ENCODE measurements at places on chromosomes 16 and 17.

DNA sequence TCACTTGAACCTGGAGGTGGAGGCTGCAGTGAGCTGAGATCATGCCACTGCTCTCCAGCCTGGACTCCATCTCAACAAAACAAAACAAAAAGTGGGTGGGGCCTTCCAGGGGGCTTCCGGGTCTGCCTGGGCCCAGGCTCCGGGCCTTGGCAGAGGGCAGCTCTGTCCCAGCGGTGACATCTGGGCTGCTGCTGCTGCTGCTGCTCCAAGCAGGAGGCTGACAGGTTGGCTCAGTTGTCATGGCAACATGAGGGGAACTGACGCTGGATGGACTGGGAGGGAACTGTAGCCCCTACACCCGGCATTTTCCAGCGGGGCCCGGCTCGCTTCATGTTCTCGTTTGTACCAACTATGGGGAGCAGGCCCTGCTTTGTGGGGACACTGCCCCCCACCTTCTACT lies 4.0 kb downstream of the BAIAP3 start:
- DNase-seq, result no peak

- DNase-seq, result no peak
Measured at GRCh38 chr17:77189148-77189547, 48.4 kb downstream of the SEC14L1 start.

DNA sequence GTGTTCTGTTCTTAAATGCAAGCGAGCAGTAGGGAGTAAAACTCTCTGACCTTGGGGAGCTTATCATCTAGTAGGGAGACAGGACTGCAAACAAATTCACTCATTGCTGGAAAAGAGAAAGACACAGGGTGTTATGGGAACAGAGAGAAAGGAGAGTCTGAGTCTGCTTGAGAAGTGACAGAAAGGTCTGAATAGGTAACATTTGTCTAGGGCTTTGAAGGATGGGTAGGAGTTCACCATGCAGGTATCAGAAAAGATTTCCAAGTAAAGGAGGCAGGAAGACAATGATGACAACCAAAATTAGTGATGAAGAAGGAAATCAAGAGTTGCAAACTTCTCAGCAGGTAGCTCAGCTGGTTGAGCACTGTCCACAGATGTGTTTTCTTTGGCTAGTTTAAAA lies 93.6 kb upstream of the GPR139 start:
- DNase-seq, result no peak

DNA sequence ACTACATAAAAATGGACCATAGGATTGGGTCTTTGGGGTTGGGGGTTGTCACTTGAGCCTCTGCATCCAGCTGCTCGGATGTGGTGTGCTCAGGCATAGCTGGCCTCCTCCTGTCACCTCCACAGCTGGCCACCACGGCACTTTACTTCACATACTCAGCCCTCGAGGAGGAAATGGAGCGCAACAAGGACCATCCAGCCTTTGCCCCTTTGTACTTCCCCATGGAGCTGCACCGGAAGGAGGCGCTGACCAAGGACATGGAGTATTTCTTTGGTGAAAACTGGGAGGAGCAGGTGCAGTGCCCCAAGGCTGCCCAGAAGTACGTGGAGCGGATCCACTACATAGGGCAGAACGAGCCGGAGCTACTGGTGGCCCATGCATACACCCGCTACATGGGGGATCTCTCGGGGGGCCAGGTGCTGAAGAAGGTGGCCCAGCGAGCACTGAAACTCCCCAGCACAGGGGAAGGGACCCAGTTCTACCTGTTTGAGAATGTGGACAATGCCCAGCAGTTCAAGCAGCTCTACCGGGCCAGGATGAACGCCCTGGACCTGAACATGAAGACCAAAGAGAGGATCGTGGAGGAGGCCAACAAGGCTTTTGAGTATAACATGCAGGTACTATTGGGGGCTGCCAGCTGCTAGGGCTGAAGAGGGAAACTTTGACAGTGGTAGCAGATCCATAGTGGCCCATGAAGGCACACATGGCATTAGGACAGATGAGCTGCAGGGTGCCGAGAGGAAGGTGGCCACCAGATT lies 30.8 kb downstream of the CDIP1 start:
- peak; percentile 89 for DNase-seq

- no peak for DNase-seq
Measured at GRCh38 chr17:13931111-13931526, 138.2 kb upstream of the COX10 start.

DNA sequence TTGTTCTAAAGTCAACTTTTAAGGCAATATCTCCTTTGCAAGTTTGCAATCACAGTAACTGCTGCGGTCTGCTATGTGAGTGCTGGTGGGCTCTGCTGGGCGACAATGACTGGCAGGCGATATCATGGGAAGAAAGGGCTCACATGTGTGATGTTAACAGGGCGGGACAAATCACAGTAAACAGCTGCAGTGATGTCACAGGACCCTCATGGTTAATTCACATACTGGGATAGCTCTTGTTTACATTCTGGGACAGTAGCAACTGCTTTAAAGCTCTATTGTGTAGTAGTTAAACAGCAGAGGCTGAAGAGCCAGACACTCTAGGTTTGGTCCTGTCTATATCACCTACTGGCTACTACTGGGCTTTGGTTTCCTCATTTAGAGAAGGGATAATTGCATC lies 257.2 kb upstream of the ASIC2 start:
- DNase-seq, result no peak

GRCh38 chr16:85857406-85857805 lies 41.6 kb upstream of the IRF8 start:
- no peak for DNase-seq

DNA sequence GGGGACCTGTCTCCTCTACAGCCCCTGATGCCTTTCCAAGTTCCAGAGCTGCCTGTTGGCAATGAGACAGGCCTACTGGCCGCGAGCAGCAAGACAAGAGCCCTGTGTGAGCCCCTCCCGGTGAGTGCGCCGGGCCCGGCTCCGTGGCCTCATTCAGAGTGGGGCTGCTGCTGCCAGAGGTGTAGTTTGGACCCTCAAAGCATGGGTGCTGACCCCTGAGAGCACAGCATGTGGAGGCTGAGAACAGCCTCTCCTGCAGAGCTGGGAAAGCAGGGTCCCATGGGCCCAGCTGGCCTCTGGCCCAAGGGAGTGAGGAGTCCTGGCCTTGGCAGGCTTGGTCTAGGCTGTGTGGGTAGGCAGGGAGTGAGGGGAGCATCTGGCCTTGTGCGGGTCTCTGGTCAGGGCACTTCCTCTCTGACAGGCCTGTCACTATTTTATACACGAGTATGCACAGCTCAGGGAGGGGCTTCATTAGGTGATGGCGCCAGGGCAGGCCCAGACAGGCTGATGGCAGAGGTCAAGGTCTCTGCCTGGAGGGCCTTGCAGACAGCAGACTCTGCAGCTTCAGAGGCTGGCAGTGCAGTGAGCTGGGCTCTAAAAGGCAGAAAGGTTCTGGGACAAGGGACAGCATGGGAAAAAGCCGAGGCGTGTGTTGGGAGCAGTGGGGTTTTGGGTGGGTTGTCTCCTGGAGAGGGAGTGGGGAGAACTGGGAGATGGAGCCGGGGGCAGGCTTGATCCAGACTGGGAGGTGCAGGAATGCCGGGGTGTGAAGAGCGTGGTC lies 43.4 kb downstream of the ADCY7 start:
- DNase-seq, result no peak

DNA sequence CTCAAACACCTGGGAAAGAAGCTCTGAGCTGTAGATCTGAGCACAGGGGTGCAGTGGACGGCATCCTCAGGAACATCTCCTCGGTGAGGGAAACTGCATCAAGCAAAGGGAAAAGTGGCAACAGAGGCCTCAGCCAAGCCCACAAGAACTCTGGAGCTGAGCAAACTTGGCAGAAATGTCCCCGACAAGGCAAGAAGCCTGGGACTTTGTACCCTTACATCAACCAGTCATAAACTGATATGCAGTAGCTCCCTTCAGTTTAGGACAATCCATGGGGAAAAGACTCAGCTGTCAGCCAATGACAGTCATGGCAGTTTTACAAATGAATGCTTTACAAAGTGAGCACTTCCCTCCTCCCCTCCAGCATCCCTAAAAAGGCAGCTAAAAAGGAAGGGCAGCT lies 210.0 kb upstream of the DYNLRB2 start:
- DNase-seq, result no peak

- no peak for DNase-seq
Measured at GRCh38 chr16:81785138-81785924, 6.2 kb downstream of the PLCG2 start.

GRCh38 chr16:89375021-89375420 lies 115.3 kb downstream of the ANKRD11 start:
- peak; percentile 31 for DNase-seq

DNA sequence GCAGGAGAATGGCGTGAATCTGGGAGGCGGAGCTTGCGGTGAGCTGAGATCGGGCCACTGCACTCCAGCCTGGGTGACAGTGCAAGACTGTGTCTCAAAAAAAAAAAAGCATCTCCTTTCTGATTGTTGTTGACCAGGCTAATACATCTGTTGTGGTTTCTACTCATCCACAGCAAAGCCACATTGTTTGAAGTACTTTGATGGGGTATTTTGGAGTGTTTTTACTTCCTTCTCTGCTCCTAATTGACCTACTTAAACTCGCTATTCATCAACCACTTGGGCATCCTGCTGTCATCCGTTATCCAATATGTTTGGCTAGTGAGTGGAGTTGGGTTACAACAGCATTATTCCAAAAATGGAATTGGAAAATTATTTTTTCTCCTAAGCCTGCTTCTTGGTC lies 3.5 kb upstream of the CDC27 start:
- DNase-seq, result peak; percentile 97

GRCh38 chr16:73565263-73565662 lies 517.3 kb upstream of the ZFHX3 start:
- no peak for DNase-seq

DNA sequence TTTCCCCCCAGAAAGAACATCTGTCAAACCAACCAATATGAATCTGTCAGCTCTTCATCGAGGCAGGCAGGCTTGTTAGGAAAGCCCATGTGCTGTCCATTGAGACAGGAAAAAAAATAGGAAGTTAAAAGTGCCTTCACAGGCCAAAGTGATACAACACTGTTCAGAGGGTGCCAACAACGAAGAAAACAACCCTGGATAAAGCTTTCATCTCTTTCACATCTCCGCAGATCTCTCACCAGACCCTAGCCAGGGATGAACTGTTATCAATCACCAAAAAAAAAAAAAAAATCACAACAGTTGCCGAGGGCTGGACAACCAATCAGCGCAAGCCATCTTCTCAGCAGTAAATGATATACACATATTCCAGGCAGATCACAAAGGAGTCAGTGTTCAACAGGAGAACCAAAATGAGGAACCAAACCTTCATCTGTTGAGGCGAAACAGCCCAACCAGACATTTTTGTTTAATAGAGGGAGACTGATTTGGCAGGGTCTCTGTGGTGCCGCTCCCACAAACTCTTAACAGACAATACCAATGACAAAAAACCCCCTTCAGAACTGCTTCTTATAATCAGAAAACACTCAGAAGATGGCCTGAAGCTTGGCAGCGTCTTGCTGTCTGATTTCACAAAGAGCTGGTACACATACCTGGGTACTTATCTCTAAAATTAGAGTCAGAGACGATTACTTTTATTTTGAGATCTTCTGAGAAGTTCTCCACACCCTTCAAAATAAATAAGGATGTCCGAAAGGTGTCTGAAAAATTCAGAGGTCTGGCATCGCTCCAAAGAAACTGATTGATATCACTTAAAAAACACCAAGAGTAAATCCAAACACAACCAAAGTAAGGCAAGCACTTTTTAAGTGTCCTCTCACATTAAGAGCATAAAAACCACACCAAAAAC lies 1.8 kb downstream of the MAP3K14 start:
- no peak for DNase-seq

- DNase-seq, result no peak
Measured at GRCh38 chr17:43670645-43671030, 8.9 kb upstream of the MEOX1 start.

- no peak for DNase-seq
Measured at GRCh38 chr17:15742921-15743320, 10.8 kb downstream of the TBC1D26 start.

GRCh38 chr16:12063004-12063395 lies 86.5 kb downstream of the SNX29 start:
- DNase-seq, result no peak

- no peak for DNase-seq
Measured at GRCh38 chr16:85519540-85520231, 93.4 kb upstream of the GSE1 start.

GRCh38 chr16:89395150-89396142 lies 94.9 kb downstream of the ANKRD11 start:
- DNase-seq, result peak; percentile 46

DNA sequence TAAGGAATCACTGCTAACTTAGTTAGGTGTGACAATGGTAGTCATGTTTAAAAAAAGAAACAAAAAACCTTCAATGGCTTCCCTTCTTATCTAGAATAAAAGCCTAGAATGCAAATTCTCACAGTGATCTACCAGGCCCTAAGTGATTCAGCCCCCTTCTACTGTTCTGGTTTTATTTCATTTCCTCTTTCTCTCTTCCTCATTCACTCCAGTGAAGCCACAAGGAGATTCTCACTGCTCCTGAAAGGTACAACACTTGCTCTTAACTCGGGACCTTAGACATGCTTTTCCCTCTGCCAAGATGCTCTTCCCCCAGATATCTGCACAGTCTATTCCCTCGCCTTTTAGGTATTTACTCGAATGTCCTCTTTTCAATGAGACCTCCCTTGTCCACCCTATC lies 3.7 kb downstream of the PIGS start:
- DNase-seq, result no peak

DNA sequence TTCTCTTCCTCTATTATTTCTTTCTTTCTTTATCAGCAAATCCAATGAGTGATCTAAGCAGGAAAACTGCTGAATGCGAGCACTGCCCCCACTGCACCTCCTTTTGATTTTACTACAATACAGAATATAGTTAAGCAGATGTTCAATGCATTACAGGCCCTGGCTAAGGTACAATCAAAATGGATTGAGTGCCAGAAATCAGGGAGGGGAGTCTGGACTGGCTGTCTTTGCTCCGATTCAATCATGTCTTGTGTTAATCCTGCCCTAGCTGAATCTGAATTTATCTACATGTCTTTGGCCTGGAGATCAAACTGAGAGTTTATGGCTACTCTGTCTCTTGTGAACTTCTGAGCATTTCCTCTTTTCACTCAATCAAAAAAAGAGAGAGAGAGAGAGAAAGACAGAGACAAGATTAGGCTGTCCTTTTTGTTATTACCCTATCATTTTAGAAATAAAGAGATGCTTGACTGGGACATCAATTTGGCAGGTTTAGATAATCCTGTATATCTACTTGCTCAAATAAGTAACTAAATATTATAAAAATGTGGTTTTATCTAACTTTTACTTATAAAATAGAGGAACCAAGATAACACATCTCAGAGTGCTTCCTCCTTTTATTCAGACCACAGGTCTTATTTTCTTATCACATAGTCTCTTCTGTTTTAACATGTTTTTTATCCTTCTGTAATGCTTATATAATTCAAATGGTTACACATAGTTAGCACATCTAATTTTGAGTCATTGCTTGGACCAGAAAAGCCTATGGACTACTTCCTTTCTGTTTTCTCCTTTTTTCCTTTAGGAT lies 656.2 kb downstream of the KCNJ2 start:
- DNase-seq, result no peak

DNA sequence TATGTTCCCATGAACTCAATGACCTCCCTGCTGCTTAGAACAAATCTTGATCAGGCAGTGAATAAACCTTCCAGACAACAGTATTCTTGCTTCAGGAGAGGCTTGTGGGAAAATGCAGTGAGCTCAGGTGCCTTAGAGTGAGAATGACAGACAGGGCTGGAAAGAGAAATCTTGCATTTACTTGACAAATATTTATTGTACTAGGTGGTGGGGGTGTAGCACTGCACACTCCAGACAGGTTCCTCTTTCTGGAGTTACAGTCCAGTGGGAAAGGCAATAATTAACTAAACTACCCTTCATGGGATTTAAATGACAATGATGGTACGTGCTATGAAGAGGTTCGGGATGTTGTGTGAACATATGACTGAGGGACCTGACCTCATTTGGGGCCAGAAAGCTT lies 182.9 kb downstream of the SHISA9 start:
- no peak for DNase-seq

GRCh38 chr17:7833011-7833794 lies 814 bp upstream of the KDM6B start:
- DNase-seq, result no peak

Data from DMS79 treated with DMSO at 0.1 percent for 48 hours (cell line).